ENCODE measurements at places on chromosomes 11 and 22. TPM values are rescaled to one million over a fixed set of nuclear protein-coding genes. Genes with fewer than 3 reads are reported as not detected.

The CCDC89 gene
- total RNA-seq = 2.6 TPM

The CRYBA4 gene
- not detected for total RNA-seq

The CD44 gene
- total RNA-seq = 348 TPM

The KCTD14 gene
- total RNA-seq = 7.9 TPM

- H3K4me1 ChIP-seq = peaks cover 7% of the 10 kb centered on the region
- peak overlapping the region; percentile 28 for H3K27ac ChIP-seq
- no peak for DNase-seq
- H3K4me3 ChIP-seq = no peak overlapping the region
- H3K36me3 ChIP-seq = no peaks in the 10 kb centered on the region
Measured at GRCh38 chr11:17209939-17210245, 2.1 kb upstream of the PIK3C2A start.

DNA sequence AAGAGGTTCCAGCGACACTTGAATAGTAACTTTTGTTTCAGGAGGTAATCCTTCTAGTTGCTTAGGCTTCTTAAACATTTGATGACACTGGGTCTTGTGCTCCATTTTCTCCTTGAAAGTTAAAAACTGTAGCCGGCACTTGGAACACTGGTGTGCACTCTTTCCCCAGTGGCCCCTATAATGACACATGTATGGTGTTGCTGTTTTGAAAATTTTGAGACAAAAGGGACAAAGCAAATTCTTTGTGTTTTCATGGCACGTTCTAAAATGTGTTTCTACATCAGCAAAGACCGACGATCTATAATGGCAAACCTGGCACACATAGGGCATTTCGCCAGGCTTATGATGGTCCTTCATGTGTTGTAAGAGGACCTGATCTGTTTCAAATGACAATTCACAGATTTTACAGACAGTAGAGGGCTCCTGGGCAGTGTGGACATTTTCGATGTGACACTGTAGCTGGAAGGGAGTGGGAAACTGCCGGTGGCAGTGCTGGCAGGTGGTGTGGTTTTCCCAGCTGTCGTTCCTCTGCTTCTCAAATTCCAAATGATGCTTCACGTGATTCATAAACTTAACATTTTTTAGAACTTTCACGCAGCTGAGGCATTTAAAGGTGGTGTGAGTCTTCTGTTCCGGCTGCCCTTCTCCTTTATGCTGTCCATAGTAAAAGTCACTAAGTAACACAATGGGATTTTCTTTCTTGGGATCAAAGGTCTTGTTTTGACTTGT, 20.5 kb downstream of the ZNF280B start:
- no peaks in the 10 kb centered on the region for H3K27me3 ChIP-seq
- DNase-seq = no peak
- no peaks in the 10 kb centered on the region for H3K4me1 ChIP-seq
- no peak overlapping the region for H3K27ac ChIP-seq

GRCh38 chr11:12137938-12138731, 27.7 kb downstream of the MICAL2 start:
- no peaks in the 10 kb centered on the region for H3K27me3 ChIP-seq
- peak overlapping the region; percentile 81 for H3K27ac ChIP-seq
- no peak overlapping the region for H3K4me3 ChIP-seq
- peaks cover 10% of the 10 kb centered on the region for H3K4me1 ChIP-seq
- DNase-seq = no peak

DNA sequence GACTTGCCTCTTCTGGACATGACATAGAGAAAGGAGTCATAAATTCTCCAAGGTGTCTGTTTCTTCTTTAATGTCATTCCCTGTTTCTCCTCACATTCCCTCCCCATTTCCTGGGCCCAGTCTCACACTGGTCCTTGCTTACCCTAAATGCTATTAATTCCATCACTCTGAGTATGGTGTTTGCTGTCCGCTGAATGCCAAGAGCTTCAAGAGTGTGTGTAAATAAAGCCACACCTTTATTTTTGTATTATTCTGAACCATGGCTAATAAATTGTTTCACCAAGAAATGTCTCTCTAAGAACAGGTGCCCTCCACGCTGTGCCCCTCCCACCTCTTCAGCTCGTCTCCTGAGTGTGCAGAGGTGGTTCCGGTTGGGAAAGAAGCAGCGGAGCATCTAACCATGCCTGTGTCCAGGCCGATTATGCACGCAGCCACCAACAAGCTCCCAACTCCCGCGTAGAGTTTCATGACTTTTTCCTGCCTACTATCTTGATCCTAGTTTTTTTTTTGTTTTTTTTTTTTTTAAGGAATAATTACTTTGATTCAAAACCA, 8.6 kb downstream of the TMEM121B start:
- H3K27me3 ChIP-seq = no peaks in the 10 kb centered on the region
- H3K4me1 ChIP-seq = no peaks in the 10 kb centered on the region
- no peak overlapping the region for H3K27ac ChIP-seq
- no peak for DNase-seq
- no peak overlapping the region for H3K4me3 ChIP-seq
- no peaks in the 10 kb centered on the region for H3K36me3 ChIP-seq

DNA sequence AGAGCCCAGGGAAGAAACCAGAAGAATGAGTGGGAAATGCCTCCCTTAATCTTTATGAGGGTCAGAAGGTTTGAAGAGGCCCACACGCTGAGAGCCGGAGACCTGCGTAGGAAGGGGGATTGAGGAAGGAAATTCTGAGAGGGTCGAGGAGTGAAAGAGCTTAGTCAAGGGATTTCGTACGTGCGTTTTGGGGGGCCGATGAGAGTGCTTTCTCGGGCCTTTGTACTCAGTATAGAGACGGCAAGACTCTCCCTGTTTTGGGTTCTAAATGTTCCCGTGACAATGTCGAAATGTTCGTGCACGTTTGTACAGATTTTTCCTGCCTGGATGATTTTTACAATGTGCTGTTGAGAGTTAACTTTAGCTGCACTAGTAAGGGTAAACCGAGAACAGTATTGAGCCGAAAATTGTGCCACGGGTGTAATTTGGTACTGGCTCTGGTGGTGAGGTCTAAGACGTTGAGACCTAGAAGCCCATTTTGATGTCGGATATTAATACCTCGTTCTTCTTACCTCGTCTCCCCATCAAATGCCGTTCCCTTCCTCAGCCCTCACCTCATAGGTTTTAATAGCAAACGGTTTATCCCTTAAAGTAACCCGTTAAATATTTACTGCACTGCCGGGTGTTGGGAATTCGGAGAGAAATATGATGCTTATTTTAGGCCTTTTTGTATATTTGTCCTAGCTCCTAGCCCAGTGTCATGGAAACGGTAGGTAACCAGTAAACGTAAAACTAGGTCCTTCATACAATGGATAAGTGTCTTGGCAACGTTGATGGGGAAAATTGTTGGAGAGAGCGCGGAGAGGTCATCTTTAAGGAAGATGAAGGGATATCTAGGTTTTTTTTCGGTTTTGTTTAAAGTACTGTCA, 734 bp downstream of the C11orf58 start:
- no peaks in the 10 kb centered on the region for H3K36me3 ChIP-seq
- peak overlapping the region; percentile 93 for H3K27ac ChIP-seq
- H3K4me1 ChIP-seq = no peaks in the 10 kb centered on the region

GRCh38 chr11:762421-763072, 14.7 kb downstream of the GATD1 start:
- no peaks in the 10 kb centered on the region for H3K36me3 ChIP-seq
- no peak overlapping the region for H3K4me3 ChIP-seq
- peaks cover 4% of the 10 kb centered on the region for H3K4me1 ChIP-seq

- no peak overlapping the region for H3K27ac ChIP-seq
- no peaks in the 10 kb centered on the region for H3K27me3 ChIP-seq
- no peak for DNase-seq
- peaks cover 8% of the 10 kb centered on the region for H3K4me1 ChIP-seq
Measured at GRCh38 chr11:2535673-2536439, 91.0 kb downstream of the KCNQ1 start.

- no peaks in the 10 kb centered on the region for H3K4me1 ChIP-seq
- H3K27ac ChIP-seq = no peak overlapping the region
- H3K4me3 ChIP-seq = no peak overlapping the region
Measured at GRCh38 chr22:19463491-19464469, 15.2 kb downstream of the UFD1 start.

GRCh38 chr11:60265373-60266214, 14.9 kb upstream of the MS4A4A start:
- no peaks in the 10 kb centered on the region for H3K4me1 ChIP-seq
- no peaks in the 10 kb centered on the region for H3K27me3 ChIP-seq
- no peak overlapping the region for H3K27ac ChIP-seq
- no peak overlapping the region for H3K4me3 ChIP-seq
- no peak for DNase-seq

DNA sequence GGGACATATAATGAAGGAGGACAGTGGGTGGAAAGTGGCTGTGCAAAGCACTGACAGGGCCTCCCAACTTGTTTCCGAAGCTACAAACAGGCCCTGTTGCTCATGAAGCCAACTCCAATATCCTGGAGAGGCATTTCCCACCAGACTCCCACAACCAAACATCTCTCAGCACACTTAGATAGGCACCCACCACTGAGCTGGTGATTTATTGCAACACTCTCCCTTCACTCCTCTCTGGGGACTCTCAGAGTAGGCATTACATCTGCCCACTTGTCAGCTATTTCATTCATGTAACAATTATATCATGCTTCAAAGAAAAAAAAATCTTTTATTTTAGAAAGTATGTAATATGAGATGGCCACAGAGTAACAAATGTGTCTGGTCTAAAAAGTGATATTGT, 32.1 kb upstream of the PPP2R1B start:
- no peak overlapping the region for H3K4me3 ChIP-seq
- H3K4me1 ChIP-seq = no peaks in the 10 kb centered on the region
- no peak for DNase-seq
- H3K27me3 ChIP-seq = no peaks in the 10 kb centered on the region
- H3K27ac ChIP-seq = no peak overlapping the region

DNA sequence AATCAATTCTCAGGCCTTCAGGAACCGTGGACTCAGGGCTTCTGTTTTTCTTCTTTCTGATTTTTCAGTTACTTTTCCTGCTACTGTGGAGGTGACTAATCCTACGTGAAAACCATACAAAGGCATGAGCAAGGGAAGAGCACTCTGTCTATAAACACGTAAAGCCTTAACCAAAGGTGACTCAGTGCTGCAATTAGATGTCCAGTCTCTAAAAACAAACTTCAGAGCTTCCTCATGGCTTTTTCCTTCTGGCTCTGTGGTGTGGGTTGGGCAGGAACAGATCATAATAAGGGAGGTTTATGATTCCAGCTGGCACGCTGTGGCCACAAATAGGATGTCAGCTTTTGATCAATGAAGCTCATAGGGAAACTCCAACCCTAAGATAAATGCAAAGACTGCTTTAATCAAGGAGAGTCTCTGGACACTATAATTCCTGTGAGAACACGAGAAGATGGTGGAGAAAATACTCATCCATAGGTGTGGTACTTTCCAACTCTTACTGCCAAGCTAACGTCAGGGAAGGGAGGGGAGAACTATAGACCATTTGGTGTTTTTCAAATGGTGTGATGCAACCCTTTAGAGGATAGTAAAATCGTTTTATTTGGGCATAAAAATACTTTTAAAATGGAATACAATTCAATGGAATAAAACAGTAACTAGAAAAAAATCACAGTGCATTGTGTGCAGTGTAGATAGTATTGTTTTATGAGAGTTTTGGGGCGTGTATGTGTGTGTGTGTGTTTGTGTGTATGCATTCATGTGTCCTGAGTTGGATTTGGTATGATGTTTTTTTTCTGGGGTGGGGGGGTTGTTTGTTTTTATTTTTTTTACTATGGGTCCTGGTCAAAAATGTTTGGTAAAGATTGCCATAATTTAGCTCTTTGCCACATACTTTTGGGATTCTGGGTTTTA, at the start of gene NXPE2:
NXPE2 (plus strand) TSS at position 403 of the 912 bp plus-strand sequence; CDS start at position 452, 49 bp downstream.
- no peaks in the 10 kb centered on the region for H3K36me3 ChIP-seq
- H3K27ac ChIP-seq = peak within 1 kb of the TSS; percentile 68

DNA sequence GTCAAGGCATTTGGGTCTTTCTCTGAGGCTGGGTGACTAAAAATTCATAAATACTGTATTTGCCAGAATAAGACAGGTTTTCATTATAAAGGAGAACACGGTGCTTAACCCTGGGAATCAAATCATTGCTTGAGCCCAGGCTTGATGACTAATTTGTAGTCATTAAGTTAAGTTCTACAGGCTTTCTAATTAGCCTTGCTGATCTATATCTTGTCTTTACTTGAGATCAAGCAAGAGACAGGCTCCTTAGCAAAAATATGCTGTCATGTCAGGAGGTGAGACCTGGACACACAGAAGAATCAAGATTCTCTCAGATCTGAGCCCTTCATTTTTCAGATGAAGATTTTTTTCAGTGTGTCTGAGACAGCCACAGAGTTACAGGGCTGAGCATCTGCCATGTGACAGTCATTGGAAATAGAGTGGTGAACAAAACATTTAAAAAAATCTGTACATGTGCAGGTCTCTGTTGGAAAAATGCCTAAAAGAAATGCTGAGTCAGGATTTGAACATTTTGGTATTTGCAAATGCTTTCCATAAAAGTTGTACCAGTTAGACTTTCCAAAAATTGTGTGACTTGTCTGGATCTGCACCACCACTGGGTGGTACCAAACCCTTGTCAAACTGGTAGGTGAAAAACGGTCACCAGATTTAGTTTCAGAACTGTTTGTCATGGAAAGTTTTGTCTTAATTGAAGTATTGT, 14.6 kb downstream of the ACAT1 start:
- no peak overlapping the region for H3K4me3 ChIP-seq
- H3K4me1 ChIP-seq = no peaks in the 10 kb centered on the region
- H3K27me3 ChIP-seq = no peaks in the 10 kb centered on the region
- no peak for DNase-seq

DNA sequence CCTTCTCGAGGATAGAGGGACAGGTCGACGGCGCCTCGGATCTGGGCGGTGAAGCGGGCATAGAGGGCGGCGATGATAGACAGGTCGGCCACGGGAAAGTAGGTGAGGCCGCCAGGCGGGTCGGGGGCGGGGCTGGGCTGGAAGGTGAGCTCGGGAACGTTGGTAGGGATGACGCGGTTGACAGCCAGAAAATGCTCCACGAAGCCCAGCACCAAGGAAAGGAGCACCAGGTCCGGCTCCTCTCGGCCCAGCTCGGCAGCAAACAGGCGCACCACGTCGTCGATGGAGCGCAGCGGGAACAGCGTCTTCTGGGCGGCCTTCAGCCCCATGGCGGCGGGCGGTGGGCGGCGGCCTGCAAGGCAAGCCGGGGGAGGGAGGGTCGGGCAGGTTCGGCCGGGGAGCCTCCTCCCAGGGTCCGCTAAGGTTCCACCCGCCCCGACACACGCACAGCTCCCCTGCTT, 540 bp downstream of the MEN1 start:
- no peaks in the 10 kb centered on the region for H3K36me3 ChIP-seq
- DNase-seq = no peak
- peaks cover 8% of the 10 kb centered on the region for H3K4me1 ChIP-seq
- H3K4me3 ChIP-seq = peak overlapping the region; percentile 95
- peak overlapping the region; percentile 76 for H3K27ac ChIP-seq
- H3K27me3 ChIP-seq = no peaks in the 10 kb centered on the region

- no peak overlapping the region for H3K4me3 ChIP-seq
- no peak overlapping the region for H3K27ac ChIP-seq
- no peak for DNase-seq
- H3K4me1 ChIP-seq = no peaks in the 10 kb centered on the region
Measured at GRCh38 chr11:69879729-69880005, 60.5 kb upstream of the FGF3 start.
